NCI-H1417 (cell line): ENCODE measurements at places on chromosomes 2 and 18.

- DNase-seq: no peak
These were observed 216.1 kb downstream of the KCNJ3 start for GRCh38 chr2:154914561-154914960.

DNA sequence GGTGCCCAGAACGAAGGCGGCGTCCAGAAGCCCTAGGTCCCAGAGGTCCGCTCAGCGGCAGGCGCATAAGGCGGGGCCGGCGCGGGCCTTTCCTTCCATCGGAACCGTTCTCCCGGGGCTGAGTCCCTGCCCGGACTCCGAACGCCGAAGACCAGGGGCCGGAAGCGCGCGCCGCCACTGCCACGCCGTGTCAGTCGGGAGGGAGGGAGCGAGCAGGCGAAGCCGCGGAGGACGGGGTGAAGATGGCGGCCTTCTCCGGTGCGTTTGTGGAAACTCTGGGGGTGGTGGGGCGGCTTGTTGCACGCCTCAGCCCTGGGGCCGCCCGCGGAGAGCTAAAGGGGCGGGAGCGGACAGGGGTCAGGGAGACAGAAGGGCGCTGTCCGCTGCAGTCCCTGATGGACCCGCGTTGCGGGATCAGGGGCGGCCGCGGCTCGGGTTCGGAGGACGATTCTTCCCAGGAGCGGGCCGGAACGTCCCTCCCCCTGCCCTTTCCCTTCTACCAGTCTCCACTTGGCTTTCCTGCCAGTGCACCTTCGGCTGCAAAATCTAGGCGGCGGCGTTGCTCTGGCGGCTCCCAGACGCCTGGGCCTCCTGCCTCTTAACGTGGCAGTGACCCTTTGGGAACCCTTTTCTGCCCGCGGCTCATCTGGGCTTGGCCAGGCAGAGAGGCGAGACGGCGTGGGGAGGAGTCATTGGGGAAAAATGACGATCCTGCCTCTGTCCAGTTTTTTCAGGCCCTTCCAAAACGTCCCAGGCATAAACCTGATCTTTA, at the start of gene DDX1:
Gene DDX1, plus strand, starts transcription at position 177 of the 772 bp plus-strand sequence. Its CDS starts 66 bp downstream, at position 243.
- DNase-seq: peak; percentile 92

DNA sequence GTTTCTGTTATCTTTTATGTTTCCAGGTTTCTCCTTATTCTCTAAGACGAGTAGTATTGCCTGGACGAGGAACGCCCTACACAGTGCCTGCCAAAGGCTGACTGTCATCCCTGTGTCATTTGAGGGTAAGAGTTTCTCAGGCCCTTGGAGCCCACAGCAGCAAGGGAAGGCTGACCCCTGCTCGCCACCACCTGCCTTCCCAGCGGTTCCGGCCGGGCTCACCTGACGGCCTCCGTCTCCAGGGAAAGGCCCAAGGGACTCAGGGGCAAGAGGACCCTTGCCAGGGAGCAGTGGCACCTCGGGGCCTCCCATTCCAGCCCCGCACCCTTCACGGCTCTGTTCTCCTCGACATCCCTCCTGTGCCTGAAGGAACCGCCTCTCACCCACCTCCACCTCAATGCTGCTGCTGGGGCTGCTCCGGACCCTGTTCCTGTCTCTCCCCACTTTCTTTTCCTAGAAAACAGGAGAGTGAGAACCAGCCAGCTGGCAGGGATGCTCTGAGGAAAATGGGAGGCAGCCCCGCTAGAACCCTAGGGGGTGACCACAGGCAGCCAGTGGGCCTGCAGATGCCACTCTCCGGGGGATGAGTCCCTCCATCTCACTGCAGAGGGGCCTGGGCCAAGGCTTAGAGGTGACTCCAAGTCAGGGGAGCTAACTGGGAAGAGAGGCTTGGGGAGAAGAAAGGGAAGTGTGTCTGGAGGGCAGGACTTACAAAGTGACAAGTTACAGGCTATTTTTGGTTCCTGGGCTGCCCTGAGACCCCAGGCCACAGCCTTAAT, 1.9 kb downstream of the LIMS2 start:
- no peak for DNase-seq

DNA sequence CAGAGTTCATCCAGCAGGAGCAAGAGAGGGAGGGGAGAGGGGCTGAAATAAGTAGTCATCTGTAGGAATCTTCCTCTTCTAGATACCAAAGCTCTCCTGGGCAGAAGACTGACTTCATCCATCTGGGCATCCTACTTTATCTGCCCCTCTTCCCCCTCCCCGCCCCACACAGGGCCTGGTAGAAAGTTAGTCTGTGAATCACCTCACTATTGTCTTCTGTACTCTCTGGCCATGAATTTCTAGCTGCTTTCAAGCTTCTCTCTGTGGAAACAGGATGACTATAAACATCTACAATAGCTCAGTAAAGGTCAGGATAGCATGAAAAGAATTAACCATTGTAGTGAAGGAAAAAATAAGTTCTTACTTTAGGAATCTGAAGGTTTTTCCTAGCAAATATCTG, 47.7 kb upstream of the RNU4ATAC start:
- DNase-seq: no peak

GRCh38 chr2:130332271-130333073, 10.2 kb upstream of the IMP4 start:
- peak; percentile 74 for DNase-seq

DNA sequence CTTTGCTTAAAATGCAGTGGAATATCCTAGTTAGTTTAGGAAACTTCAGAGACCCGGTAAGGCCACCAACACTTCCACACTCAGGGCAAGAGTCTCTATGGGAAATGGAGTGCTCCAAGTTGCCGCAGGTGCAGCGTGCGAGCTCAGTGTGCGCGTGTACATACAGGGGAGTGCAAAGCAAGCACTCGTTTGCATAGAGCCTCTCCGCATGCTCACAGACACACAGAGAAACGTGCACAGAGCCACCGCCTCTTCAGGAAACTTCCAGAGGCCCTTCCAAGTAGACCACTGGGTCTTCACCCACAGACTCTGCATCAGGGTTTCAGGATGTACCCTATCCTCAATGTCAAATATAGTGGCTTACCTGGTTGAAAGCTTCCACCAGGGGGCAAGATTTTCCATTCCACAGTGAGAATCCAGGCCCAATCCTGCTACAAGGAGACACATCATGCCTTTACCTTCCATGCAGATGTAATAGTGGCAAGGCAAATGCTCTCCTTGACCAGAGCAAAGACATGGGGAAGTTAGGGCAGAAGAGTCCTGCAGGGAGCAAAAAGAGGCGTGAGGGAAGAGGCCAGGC, 513.0 kb upstream of the MYT1L start:
- DNase-seq: no peak

DNA sequence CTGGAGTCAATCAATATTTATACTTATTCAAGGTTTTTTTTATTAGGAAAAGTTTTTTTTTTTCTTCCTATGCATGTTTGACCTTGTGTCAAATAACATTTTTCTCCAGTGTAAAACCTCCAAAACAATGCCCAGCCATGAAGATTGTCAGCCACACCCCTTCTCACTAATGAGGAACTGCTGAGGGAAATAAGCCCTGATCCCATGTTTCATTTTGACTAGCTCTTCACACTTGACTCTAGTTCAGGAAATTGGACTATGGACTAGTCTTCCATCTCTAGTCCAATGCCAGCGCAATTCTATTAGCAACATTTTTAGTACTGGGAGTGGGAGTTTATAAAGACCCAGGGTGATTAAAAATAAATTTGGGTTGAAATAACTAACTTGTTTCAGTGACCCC, 275.6 kb upstream of the CXCR4 start:
- no peak for DNase-seq
